Stimulated activated CD8-positive, alpha-beta memory T cell treated with anti-CD3 and anti-CD28 coated beads, Interleukin-15, amount 100 ng/mL, for 48 hours (primary cell): ENCODE measurements at places on chromosomes 13 and 19.

DNA sequence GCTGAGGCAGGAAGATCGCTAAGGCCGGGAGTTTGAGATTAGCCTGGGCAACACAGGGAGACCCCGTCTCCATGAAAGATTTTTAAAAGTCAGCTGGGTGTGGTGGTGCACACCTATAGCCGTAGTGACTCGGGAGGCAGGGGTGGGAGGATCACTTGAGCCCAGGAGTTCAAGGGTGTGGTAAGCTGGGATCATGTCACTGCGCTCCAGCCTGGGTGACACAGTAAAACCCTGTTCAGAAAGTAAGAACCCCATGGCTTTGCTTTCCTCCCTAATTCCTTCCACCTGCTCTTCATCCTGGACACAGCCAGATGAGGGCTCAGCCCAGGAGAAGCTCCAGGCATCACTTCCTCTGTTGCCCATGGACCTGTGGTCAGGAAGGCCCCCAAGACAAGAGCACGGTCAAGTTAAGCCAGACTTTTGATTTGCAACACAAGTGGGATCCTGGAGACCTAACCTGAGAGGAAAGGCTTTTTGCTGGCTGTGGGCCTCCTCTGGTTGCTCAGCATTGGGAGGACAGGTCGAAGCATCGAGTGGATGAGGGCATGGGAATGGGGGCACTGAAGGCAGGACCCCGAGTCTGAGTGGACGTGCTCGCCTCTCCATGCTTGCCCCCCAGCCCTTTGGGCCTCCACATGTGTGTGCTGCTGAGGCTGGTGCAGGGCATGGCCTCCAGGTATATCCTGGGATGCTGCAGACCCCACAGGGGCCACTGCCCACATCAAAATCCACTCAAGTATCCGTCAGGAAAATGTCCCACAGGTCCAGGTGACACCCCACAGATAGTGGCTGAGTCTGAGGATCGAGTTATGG, 25.4 kb downstream of the TUBA3C start:
- no peak for DNase-seq

GRCh38 chr19:50994129-50994528, 7.3 kb downstream of the KLK8 start:
- DNase-seq, result no peak

GRCh38 chr13:111854403-111854802, 212.5 kb upstream of the SOX1 start:
- DNase-seq, result no peak

GRCh38 chr13:80168089-80168850, 172.7 kb downstream of the SPRY2 start:
- no peak for DNase-seq

- DNase-seq, result no peak
Observed at GRCh38 chr19:13255041-13255718, 105.0 kb downstream of the IER2 start.

- no peak for DNase-seq
Observed at GRCh38 chr13:99431927-99432608, 69.2 kb upstream of the TM9SF2 start.
